ENCODE measurements at places on chromosomes 16 and 17.

DNA sequence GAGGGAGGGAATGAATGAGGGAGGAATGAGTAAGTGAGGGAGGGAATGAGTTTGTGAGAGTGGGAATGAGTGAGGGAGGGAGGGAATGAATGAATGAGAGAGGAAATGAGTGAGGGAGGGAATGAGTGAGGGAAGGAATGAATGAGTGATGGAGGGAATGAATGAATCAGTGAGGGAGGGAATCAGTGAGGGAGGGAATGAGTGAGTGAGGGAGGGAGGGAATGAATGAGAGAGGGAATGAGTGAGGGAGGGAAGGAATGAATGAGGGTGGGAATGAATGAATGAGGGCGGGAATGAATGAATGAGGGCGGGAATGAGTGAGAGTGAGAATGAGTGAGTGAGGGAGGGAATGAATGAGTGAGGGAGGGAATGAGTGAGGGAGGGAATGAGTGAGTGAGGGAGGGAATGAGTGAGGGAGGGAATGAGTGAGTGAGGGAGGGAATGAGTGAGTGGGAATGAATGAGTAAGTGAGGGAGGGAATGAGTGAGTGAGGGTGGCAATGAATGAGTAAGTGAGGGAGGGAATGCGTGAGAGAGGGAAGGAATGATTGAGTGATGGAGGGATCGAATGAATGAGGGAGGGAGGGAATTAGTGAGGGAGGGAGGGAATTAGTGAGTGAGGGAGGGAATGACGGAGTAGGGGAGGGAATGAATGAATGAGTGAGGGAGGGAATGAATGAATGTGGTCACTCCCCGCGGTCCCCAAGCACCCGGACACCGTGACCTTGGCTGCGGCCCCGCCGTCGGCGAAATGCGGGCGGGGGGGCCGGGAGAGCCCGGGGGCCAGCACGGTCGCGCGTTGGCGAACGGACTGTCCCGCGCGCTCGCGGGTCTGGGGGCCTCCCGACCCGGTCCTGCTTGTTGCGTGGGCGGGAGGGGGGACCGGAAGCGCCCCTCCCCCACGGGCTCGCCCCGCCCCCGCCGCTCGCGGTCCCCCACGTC lies 1.1 kb upstream of the UBE2I start:
- no peak for DNase-seq

DNA sequence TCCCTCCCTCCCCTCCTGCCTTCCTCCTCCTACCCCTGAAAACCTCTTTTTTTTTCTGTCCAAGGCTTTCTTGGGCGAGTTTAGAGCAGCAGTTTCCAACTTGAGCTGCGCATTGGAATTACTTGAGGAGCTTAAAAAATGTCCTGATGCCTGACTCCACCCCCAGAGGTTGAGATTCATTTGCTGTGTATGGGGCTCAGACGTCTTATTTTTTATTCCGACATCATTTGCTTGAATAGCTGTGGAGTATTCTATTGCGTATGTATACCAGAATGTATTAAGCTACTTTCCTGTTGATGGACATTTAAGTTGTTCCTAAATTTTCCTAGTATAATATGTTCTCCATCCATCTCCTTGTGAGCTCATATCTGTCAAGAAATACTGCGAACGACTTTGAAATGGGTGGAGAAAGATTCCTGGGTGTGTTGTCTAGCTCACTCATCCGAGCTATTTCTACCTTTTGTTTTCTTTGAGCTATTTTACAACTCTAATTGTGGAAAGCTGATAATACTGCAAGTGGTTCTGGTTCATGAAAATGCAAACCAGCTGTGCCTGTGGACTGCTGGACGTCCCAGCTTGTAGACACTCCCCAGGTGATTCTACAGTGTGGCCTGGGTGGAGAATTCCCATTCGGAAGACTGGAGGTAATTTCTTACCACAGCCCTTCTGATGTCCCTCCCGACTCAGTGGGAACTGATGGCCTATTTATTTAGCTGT lies 40.5 kb downstream of the CMIP start:
- no peak for DNase-seq

DNA sequence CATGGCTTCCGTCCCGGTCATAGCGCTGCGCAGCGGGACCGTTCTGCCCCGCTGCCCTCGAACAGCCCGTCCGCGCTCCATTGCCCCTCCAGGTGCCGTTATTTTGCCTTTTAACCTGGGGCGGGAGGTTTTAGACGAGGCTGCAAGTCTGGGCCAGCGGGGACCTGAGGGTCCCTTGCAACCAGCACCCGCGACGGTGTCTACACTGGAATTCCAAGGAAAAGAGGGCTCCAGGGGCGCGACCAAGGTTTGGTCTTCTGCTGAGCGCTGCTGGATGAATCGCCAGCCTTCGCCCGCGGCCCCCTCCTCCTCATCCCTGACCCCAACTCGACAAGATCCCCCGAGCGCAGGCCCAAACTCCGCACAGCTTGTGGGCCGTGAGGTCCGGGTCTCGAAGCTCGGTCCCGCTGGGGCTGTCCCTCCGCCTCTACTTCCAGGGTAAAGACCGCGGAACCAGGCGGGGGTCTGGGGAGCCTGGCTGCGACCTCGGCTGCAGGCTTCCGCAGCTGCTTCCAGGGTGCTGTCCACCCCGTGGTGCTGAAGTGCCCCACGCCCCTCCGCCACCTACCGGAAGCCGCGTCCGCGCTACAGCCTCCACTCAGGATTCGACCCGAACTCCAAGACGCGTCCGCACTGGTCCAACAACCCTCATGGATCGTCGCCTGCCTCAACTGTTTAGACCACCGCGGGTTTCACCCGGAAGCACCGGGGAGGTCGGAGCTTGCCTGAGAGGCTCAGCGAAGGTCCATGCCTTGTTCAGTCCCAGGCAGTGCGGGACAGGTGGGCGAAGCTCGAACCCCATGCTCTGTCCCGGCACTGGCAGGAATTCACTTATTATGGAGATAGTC lies 10.1 kb upstream of the CA4 start:
- DNase-seq, result peak; percentile 76

DNA sequence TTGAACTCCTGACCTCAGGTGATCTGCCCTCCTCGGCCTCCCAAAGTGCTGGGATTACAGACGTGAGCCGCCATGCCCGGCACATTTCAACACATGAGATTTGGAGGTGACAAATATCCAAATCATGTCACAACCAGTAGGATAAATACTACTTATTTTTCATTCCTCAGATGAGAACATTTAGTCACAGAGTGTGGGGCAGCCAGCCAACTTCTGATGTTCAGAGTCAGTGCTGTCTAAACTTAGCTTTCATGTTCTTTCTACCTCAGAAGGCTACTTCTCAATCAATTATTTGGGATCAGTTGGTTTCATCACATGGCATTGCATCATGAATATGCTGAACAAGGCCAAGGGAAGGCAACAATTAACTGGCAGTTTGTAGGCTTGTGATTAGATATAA lies 134.5 kb downstream of the CDH13 start:
- DNase-seq, result no peak

GRCh38 chr17:17079761-17080160 lies 37.5 kb downstream of the MPRIP start:
- DNase-seq, result no peak

- no peak for DNase-seq
Measured at GRCh38 chr17:65052585-65052984, 4.0 kb downstream of the GNA13 start.

GRCh38 chr17:82983510-82984248 lies 95.7 kb upstream of the METRNL start:
- no peak for DNase-seq

Data from stimulated activated CD4-positive, alpha-beta T cell treated with anti-CD3 and anti-CD28 coated beads, Interleukin-2, amount 100 ng/mL, for 24 hours (primary cell).